ENCODE measurements at places on chromosomes 16 and 17.
A peak's percentile ranks its signal among the peaks of the same experiment; 100 is the strongest.

GRCh38 chr16:76970087-76970744, 220.8 kb upstream of the MON1B start:
- DNase-seq = no peak

- no peak for DNase-seq
These were observed 2.2 kb downstream of the CRISPLD2 start for GRCh38 chr16:84821728-84822689.

DNA sequence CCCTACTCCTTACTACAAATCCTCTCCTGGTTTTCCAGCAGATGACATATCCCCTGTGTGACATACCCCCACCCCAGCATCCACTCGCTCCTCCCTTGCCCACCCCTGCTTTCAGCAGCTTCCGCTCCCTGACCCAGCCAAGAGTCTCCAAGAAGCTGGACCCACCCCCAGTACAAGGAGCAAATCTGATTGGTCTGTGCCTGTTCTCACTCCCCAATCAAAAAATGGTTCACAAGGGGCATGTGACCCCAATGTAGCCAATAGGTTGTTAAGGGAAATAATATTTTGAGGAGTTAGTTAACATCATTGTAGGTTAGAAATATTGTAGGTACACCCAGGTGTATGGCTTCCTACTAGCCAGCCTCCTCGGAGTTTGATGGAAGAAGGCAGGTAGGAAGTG, 70.1 kb downstream of the GP2 start:
- DNase-seq = no peak

DNA sequence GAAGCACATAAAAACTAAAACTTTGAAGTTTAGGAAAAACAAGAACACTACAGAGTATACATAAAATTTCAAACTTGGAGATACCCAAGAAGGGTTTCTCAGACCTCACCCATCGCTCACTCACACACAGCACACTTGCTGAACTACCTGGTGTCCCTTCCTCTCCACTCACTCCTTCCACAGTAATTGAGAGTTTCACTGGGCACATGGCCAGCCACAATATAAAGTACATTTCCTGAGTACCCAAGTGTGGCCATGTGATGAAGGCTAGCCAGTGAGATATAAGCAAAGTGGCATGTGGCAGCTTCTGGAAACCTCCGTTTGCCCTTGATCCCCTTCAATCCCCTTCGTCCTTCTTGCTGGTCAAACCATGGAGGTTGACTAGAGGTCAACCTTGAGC, 11.9 kb downstream of the TOX3 start:
- DNase-seq = no peak

GRCh38 chr16:20300312-20301097, 26.8 kb downstream of the GP2 start:
- peak; percentile 44 for DNase-seq

- no peak for DNase-seq
These were observed 12.6 kb downstream of the ACTG1 start for GRCh38 chr17:81500047-81500446.

DNA sequence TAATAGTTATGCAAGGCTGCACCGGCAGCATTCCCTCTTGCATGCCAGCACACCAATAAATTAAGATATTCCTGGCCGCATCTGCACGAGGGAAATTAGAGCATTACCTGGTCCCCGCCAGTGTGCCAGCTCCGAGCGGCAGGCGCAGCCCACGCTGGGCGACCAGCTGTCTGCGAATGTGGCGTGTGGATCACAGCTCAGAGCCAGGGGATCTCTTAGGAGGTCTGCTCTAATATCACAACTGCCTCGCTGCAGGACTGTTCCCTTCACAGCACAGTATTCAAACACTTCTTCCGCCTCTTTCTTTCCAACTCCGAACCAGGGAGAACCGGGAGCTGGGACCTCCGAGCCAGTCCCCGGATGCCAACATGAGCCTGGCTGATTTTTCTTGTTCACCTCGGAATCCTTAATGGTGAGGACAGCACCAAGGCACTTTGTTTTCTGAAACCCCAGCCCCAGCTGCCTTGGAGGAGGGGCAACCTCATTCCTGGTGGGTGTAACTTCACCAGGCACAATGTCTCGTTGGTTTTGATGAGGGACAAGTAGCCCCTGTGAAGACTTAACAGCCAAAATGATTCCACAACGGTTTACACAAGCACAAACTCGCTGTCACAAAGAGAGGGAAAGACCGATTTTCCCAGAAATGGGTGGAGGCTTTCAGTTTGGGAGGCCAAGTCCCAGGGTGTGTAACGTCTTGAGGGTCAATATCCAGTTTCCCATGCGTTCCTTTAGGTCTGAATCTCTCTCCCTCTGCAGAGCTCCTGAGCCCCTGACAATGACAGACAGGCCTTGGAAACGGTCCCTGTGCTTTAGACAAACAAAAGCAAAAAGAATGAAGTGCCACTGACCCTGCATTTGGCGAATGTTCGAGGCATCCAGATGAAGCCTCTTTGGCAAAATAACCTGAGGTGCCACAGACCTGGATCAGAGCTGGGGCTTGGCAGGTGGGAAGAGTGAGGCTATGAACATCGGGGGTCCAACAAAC, 213.2 kb downstream of the C16orf78 start:
- no peak for DNase-seq
